ENCODE measurements at places on chromosomes 1 and 21. TPM values are rescaled to one million over a fixed set of nuclear protein-coding genes. Genes with fewer than 3 reads are reported as not detected.
A peak's percentile ranks its signal among the peaks of the same experiment; 100 is the strongest.

ZBTB8A gene
- 3.2 TPM for total RNA-seq

LCE1A gene
- total RNA-seq = 516 TPM

FAM163A gene
- total RNA-seq = not detected

RBM34 gene
- total RNA-seq = 46.8 TPM

EVI5 gene
- total RNA-seq = 14.7 TPM

DNAJC28 gene
- total RNA-seq = 3.3 TPM

NTMT2 gene
- not detected for total RNA-seq

CRYAA gene
- total RNA-seq = not detected

DNA sequence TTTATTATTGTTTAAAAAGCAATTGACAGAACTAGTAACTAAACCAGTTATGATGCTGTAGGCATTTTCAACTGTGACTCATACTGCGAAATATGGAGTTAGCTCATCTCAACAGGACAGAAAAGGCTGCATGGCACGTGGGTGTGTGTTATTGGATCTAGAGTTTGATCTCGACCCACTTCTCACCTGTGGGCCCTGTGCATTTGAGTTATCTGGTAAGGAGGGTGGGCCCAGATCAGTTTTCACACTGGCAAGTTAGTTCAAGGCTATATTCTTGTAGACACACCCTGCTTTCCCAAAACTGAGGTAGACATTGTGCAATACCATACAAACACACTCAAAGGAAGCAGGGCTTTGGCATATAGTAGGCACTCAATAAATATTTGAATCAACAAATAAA is 71.3 kb upstream of the PRDX6 start:
- DNase-seq = no peak
- peaks cover 26% of the 10 kb centered on the region for H3K4me1 ChIP-seq
- H3K27me3 ChIP-seq = no peaks in the 10 kb centered on the region
- no peaks in the 10 kb centered on the region for H3K36me3 ChIP-seq
- no peak overlapping the region for H3K4me3 ChIP-seq

- H3K4me1 ChIP-seq = no peaks in the 10 kb centered on the region
- H3K36me3 ChIP-seq = no peaks in the 10 kb centered on the region
- no peak overlapping the region for H3K4me3 ChIP-seq
These were observed 23.9 kb downstream of the RUNX3 start for GRCh38 chr1:24905979-24906720.

- no peaks in the 10 kb centered on the region for H3K36me3 ChIP-seq
- H3K27ac ChIP-seq = no peak overlapping the region
- H3K4me3 ChIP-seq = no peak overlapping the region
- no peak for DNase-seq
These were observed 6.7 kb downstream of the LDLRAP1 start for GRCh38 chr1:25550155-25550506.

GRCh38 chr1:17350083-17350482 is 21.9 kb upstream of the PADI6 start:
- H3K4me1 ChIP-seq = no peaks in the 10 kb centered on the region
- no peak overlapping the region for H3K27ac ChIP-seq
- no peak overlapping the region for H3K4me3 ChIP-seq
- DNase-seq = no peak

GRCh38 chr1:179996099-179996498 is 41.5 kb downstream of the CEP350 start:
- DNase-seq = no peak
- no peaks in the 10 kb centered on the region for H3K27me3 ChIP-seq
- H3K4me3 ChIP-seq = no peak overlapping the region
- H3K36me3 ChIP-seq = peaks cover 46% of the 10 kb centered on the region

DNA sequence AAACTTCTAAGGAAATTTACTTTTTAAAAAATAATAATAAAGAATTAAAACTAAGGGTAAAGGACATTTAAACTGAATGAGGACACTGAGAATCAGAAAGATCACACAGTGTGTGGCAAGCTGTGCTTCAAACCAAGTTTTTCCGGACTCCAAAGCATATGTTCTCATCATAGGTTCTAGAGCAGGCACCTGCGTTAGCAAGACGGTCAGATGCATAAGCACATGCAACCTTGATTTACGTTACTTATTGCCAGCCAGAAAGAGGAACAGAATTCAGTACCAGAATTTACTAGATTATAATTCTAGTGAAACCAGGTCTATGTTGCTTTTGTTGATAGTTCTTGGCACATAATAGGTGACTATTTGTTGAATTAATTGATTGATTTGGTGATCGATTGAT is 6.2 kb upstream of the LBR start:
- H3K4me1 ChIP-seq = peaks cover 3% of the 10 kb centered on the region
- H3K4me3 ChIP-seq = no peak overlapping the region
- no peaks in the 10 kb centered on the region for H3K27me3 ChIP-seq

GRCh38 chr1:18908911-18909771 is 6.8 kb upstream of the ALDH4A1 start:
- peaks cover 69% of the 10 kb centered on the region for H3K36me3 ChIP-seq
- peaks cover 24% of the 10 kb centered on the region for H3K4me1 ChIP-seq
- no peak overlapping the region for H3K27ac ChIP-seq
- DNase-seq = no peak

DNA sequence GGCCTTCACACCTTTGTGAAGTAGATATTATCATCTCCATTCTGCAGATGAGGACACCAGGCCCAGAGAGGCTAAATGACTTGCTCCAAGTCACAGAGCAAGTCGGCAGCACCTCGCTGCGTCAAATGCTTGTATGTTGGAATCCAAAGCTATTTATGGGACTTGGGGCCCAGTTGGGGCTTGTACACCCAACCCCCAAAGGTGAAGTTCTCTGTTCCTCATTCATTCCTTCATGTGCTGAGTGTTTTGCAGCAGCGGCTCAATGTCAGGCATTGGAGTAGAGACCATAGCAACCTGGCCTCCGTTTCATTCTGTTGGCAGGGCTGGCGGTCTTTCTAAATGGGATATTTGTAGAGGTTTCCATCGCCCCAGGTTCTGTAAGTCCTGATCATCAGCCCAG is 113.4 kb upstream of the SLC25A33 start:
- H3K27ac ChIP-seq = no peak overlapping the region
- no peaks in the 10 kb centered on the region for H3K36me3 ChIP-seq
- no peaks in the 10 kb centered on the region for H3K27me3 ChIP-seq
- H3K4me1 ChIP-seq = peaks cover 15% of the 10 kb centered on the region
- no peak for DNase-seq

DNA sequence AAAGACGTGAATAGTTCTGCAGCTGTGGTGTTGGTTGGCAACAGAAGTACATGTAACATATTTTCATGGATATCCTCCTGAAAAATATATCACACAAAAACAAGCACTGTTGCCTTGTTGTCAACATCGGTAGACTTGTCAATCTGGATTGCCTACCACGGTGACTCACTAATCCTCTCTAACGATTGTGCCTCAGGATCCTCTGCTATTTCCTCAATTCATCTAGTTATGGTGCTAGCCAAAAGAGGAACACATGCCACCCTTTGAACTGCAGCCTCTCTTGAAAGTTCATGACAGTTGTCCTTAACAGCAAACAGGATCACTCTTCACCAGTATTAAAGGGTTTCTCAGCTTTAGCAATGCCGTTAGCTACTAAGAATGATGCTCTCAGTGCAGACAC is 25.7 kb downstream of the RASAL2 start:
- H3K27ac ChIP-seq = no peak overlapping the region
- H3K4me1 ChIP-seq = peaks cover 5% of the 10 kb centered on the region
- H3K27me3 ChIP-seq = no peaks in the 10 kb centered on the region
- DNase-seq = no peak
- H3K36me3 ChIP-seq = no peaks in the 10 kb centered on the region

DNA sequence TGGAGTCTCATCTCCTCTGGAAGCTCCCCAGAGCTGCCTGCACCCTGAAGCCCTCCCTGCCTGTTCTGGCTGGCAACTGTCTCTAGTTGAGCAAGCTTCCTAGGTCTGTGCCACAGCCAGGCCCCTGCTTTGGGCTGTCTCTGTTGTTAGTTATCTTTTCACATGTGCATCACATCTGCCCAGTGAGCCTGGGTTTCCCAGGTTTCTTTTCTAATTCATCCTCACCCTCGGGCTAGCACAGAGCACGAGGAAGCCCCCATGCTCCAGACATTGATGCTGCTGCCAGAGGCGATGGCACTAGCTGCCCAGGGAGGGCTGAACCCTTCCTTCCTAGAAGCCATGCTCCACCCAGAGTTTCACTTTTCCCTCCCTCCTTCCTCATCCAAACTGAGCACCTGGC is 27.2 kb downstream of the RASSF5 start:
- peak; percentile 31 for DNase-seq
- H3K27ac ChIP-seq = no peak overlapping the region
- no peaks in the 10 kb centered on the region for H3K36me3 ChIP-seq
- H3K27me3 ChIP-seq = no peaks in the 10 kb centered on the region

DNA sequence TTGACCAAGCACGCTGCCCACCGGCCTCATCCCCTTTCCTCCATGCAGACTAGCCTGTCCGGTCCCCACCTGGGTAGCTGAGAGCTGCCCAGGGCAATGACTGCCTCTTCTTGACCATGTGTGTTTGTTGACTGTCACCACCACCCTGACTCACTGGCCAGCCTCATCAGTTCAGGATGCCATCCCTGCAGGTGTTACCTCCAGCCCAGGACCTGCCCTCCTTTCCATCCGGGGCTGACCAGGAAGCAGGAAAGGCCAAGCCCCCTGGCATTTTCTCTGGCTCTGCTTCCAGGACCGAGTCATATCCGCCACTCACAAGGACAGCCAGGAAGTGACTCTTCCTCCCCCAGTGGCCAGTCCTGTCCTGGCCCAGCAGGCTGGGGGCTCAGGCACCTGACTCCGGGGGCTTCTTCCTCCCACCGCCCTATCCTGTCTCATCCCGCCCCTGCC is 17.1 kb downstream of the EPHA2 start:
- no peak overlapping the region for H3K4me3 ChIP-seq
- peaks cover 50% of the 10 kb centered on the region for H3K4me1 ChIP-seq
- no peak overlapping the region for H3K27ac ChIP-seq
- H3K27me3 ChIP-seq = no peaks in the 10 kb centered on the region

GRCh38 chr1:29789910-29790247 is 553.6 kb downstream of the PTPRU start:
- DNase-seq = no peak
- no peak overlapping the region for H3K4me3 ChIP-seq
- no peaks in the 10 kb centered on the region for H3K36me3 ChIP-seq

DNA sequence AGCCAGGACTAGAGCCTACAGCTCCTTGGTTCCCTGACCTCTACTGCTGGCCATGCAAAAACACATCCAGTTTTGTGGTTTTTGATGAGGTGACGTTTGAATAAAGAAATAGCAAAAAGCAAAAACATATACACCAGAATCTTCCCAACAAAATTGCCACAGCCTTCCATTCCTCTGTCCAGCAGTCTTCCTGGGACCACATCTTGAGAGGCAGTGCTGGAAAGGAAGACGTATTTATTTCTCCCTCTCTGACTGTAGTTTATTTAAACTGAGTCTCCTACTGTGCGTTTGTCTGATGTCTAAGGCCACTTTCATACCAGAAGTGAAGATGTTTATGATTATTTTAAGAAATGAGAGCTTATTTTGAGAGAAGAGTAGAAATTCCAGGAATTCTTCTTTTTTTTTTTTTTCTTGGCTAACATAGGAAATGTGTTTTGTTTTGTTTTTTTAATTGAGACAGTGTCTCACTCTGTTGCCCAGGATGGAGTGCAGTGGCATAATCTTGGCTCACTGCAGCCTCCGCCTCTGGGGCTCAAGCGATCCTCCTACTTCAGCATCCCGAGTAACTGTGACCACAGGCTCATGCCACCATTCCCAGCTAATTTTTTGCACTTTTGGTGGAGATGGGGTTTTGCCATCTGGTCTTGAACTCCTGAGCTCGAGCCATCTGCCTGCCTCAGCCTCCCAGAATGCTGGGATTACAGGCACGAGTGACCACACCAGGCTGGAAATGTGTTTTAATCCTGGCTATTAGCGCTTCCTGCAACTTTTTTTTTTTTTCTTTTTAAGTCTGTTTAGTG is 118.5 kb downstream of the ITSN1 start:
- H3K4me1 ChIP-seq = peaks cover 15% of the 10 kb centered on the region
- H3K36me3 ChIP-seq = peaks cover 2% of the 10 kb centered on the region
- H3K4me3 ChIP-seq = peak overlapping the region; percentile 0
- H3K27ac ChIP-seq = peak overlapping the region; percentile 42
- no peaks in the 10 kb centered on the region for H3K27me3 ChIP-seq

DNA sequence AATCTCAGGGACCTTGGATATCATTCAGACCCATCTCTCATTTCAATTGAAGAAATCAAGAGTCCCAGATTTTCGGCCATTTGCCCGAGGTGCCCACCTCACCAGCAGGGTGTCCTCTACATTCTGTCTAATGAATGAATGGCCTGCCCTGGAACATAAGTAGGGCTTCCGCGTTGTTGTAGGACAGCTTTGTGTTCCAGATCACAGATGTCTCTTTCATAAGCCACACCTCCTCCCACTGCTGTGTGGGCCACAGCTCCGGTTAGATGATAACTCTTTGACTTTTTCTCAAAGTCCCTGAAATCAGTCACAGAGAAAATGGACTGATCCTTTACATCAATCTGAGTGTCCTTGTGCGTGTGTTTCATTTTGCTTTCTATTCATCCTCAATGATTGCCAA is 144.4 kb downstream of the RGS7 start:
- no peaks in the 10 kb centered on the region for H3K36me3 ChIP-seq
- H3K27me3 ChIP-seq = no peaks in the 10 kb centered on the region
- no peak overlapping the region for H3K4me3 ChIP-seq
- no peaks in the 10 kb centered on the region for H3K4me1 ChIP-seq
